C1 segment of cervical spinal cord (tissue), 14 donors: ENCODE measurements at places on chromosomes 6 and 20.
A peak's percentile ranks its signal among the peaks of the same experiment; 100 is the strongest.

GRCh38 chr20:9928955-9929354 lies 90.1 kb upstream of the PAK5 start:
- no peak for DNase-seq

- DNase-seq = no peak
These were observed 163.5 kb upstream of the CDYL start for GRCh38 chr6:4612636-4613171.

- peak; percentile 46 for DNase-seq
These were observed 6.9 kb upstream of the SYNDIG1 start for GRCh38 chr20:24462460-24463010.

- DNase-seq = no peak
These were observed 518.9 kb upstream of the JARID2 start for GRCh38 chr6:14726816-14727493.

GRCh38 chr20:35333606-35334005 lies 41.4 kb upstream of the FAM83C start:
- DNase-seq = no peak

DNA sequence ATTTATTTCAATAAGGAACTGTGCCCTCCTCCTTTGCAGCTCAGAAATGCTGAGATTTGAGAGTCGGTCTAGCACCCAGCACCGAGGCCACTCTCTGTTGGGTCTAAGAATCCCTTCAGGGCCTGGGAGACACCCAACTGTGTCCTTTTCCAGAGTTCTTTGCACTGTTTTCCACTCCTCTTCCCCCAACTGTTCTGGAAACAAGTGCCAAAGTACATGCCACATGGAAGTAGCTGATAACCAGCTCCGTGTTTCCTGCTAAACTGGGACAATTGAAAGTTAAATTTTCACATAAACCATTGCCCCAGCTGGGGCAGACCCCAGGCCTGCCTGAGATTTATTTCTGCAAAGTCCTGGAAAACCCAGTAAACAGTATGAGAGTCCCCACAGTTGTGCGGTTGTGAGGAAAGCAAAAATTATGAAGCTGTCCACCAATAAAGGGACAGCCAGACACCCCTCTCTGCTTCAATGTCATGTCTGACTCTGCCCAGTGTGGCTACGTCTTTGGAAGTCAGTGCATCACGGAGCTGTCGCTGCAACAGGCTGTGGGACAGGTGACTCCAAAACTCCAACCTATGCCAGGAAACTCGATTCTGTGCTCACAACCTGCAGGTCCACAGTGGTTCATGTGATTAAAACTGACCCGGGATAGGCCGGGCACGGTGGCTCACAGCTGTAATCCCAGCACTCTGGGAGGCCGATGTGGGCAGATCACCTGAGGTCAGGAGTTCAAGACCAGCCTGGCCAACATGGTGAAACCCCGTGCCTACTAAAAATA lies 178.0 kb upstream of the AFDN start:
- DNase-seq = no peak

DNA sequence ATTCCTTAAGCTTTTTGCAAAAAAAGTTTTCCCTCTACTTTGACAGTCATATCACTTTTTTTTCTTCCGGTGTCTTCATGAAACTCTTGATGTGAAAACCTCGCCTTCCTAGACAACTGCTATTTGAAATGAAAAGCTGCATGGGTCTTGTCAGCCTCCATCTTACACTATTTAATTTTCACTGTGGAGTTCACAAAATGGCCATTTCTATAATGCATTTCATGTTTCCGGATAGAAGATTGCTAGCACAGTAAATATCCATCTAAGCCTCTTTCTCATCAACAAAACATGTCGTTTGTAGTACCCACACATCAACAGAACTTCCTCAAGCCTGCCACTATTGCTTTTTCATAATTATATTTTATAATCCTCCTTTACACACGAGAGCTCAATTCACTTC lies 204.9 kb upstream of the ID4 start:
- no peak for DNase-seq

DNA sequence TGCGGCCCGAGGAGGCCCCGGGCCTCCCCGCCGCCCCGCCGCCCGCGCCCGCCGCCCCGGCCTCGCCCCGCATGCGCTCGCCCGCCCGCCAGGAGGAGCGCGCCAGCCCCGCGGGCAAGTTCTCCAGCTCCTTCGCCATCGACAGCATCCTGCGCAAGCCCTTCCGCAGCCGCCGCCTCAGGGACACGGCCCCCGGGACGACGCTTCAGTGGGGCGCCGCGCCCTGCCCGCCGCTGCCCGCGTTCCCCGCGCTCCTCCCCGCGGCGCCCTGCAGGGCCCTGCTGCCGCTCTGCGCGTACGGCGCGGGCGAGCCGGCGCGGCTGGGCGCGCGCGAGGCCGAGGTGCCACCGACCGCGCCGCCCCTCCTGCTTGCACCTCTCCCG lies 1.5 kb downstream of the FOXQ1 start:
- DNase-seq = no peak

DNA sequence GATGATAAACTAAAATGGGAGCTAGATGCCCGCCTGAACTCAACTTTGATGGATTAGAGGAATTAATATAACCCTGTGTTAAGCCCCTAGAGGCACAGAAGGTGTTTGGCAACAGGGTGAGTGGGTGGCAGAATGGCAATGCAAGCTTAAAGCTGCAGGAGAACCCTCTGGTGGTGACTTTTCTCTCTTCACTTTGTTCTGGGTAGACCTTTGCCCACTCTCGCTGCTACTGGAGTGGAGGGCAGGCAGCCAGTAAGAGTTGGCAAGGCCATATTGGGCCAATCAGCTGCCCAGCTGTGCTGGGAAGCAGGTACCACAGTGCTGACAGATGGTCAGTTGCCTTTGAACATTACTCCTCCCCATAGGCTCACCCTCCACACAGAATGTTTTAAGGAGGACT lies 468.2 kb downstream of the MMUT start:
- no peak for DNase-seq

GRCh38 chr6:42179945-42180313 lies 6.8 kb downstream of the GUCA1A start:
- DNase-seq = no peak

GRCh38 chr20:49482621-49483017 lies at the start of gene KCNB1:
Gene KCNB1 (minus strand): TSS chr20:49482668. CDS start chr20:49482480, 188 bp downstream.
- no peak for DNase-seq

DNA sequence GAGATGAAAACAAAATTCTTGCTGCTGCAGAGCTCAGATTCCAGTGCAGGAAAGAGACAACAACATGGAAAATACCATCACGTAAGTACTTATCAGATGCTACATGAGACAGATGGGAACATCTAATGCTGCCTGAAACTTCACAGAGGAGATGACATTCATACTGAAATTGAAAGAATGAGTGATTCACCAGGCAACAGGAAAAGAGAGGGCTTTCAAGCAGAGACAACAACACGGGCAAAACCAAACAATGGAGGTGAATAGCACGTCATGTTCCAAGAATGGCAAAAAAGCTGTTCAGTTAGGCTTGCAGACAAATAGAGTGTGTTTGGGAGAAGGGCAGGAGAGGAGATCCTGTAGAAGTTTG lies 39.3 kb downstream of the GTF2H5 start:
- no peak for DNase-seq

GRCh38 chr6:135883045-135883444 lies 31.5 kb downstream of the PDE7B start:
- no peak for DNase-seq

DNA sequence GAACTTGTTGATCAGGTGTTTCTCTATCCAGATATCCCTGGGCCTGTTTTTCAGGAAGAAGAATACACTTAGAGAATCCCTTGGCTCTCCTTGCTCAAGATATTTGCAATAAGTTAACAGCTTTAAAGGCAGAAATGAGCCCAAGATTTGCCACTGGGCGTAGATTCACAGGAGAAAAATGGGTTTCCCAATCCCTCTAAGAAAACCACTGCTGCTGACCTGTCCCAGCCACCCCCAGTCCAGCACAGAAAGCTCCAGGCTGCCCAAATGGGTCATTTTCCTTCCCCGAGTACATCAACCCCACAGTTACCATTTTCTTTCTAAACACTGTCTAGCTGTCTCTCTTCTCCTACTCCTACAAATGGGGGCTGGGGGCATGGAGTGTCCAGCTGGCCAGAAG lies 67.3 kb downstream of the ANKRD60 start:
- DNase-seq = no peak

- no peak for DNase-seq
These were observed 42.6 kb upstream of the ENPP1 start for GRCh38 chr6:131765081-131765803.

GRCh38 chr6:111564482-111564945 lies 41.2 kb downstream of the TRAF3IP2 start:
- no peak for DNase-seq

GRCh38 chr6:159307246-159307790 lies 138.1 kb downstream of the FNDC1 start:
- DNase-seq = no peak

- no peak for DNase-seq
These were observed 21.9 kb upstream of the CHMP4B start for GRCh38 chr20:33789109-33789857.

DNA sequence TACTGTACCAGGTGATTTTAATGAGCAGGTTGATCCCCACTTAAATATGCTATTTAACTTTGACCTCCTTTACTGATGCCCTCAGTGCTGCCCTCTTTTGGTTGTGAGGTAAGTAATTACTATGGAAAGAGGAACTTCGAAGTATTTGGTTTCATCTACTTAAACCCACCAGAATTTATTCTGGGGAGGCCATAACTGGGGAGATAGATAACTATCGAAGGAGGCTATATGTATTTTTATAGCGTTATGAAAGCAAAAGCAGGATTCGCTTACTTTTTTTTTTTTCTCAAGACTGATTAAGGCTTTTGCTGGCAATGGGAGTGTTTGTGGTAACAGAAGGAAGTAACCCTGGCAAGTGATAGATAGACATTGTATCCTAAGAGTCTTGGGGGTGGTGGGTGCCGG lies 168.9 kb upstream of the CENPW start:
- no peak for DNase-seq

GRCh38 chr20:9517297-9518162 lies 3.1 kb downstream of the LAMP5 start:
- DNase-seq = no peak

GRCh38 chr6:23013776-23014175 lies 444.4 kb downstream of the HDGFL1 start:
- DNase-seq = no peak

GRCh38 chr6:136335736-136336363 lies 46.2 kb upstream of the BCLAF1 start:
- no peak for DNase-seq

- no peak for DNase-seq
These were observed 289.6 kb upstream of the CDH4 start for GRCh38 chr20:60962367-60963045.

DNA sequence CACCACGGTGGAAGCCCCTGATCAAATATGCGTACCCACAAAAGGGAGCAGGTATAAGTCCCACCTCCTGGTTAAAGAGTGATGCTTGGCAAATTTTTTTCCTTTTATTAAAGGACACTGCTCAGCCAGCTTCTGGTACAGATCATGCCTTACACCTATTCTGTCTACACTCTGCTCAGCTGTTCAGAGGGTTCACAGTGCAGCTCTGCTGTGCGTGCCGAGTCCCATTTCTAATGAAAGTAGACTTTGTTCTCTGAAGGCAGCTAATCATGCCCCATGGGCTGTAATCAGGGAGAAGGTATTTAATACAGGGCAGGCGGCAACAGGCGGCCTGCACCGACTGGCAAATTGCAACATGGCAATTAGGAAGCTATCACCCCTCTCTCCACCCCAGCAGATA lies 16.3 kb downstream of the LRRC73 start:
- no peak for DNase-seq

DNA sequence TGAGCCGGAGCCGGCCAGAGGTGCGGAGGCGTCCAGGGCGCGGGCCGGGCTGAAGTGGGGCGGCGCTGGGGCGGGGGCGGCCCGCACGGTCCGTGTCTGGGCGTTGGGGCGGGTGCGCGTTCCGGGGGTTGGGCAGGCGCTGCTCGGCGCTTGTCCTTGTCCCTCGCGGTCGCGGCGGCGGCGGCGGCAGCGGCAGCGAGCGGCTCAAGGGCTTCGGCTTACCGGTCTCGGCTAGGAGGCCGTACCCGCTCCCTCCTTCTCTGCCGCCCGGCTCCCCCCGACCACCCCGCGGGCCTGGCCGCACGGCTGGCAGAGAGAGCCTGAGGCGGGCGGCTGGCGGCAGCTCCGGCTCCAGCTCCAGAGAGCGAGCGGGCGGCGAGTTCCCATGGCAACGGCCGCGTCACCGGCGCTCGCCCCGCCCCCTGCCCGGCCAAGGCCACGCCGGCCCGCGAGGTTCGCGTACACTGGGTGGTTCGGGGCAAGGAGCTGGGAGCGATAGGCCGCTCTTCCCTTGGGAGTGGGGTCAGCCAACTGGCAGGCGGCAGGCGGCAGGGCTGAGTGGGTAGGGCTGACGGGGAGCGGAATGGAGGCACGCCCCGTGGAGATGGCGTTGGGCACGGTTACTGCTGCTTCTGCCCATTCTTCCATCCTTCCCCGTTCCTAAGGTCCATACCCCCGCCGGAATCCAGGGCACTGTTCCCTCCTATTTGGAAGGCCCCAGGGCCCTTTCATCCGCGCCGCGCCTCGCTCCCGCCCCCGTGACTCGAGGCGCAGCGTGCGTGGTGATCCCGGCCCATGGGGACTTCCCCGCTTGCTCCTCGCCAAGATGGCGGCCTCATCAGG lies at the start of gene LRRC73:
Gene LRRC73 (minus strand): TSS at position 363 of the 843 bp plus-strand sequence. CDS start 561 bp downstream, outside the sequence.
- peak; percentile 68 for DNase-seq

DNA sequence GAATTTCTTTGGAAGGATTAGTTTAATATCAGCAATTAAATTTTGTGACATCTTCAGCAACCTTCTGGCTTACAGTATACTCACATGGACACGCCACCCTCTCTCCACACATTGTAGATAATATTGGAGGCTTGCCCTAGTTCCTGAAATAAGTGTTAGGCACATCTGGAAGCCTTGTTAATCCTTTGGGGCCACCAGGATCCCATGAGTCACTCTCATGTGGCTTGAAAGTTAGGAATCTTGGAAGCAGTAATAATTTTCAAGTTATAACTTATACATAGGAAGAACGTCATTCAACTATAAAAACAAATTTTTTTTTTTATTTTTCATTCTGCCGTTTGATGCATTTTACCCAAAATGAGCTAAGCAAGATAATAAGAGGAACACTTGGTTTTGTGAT lies 20.5 kb downstream of the LAMA4 start:
- DNase-seq = no peak

GRCh38 chr6:130796313-130796905 lies 30.8 kb upstream of the SMLR1 start:
- no peak for DNase-seq

- no peak for DNase-seq
These were observed 24.9 kb downstream of the TGM2 start for GRCh38 chr20:38139977-38140753.

GRCh38 chr6:52497652-52498408 lies 77.7 kb downstream of the EFHC1 start:
- no peak for DNase-seq
